NB4 (cell line): ENCODE measurements at places on chromosomes 11 and 22.

- no peak for DNase-seq
Measured at GRCh38 chr11:75781831-75782230, 13.3 kb downstream of the DGAT2 start.

- DNase-seq, result no peak
Measured at GRCh38 chr11:101441747-101442146, 142.1 kb downstream of the TRPC6 start.

DNA sequence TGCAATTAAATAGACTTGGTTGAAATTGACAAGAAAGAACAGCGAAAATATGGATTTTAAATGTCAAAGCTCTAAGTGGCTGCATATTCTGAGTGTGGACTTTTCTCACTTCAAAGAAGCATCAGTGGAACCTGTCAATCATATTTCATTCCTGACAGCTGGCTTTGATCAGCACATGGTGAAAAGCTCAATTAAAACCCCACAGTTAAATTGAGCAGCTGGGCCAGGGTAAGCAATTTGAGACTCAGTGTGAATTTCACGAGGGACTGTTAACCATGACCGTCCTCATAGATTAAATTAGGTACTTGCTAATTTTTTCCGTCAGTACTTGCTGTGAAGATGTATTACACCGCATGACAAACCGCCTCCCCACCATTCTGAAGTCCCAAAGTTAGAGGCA lies 11.0 kb upstream of the OR10D3 start:
- no peak for DNase-seq

DNA sequence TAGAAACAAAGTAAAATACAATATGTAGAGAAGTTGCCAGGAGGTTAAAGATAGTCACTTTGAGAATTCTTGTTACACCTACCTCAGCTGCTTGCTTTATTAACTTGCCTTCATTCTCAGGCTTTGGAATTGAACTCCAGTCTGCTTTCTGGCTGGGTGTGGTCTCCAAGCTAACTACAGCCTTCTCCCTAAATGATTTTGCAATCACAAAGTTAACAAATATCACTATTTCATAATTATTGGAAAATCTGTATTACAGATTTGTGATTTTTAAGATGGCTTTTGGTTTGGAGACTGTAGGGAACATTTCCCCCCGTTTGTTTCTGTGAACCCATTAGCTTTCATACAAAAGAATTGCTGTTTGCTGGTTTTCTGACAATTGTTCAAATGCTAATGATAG lies 2.2 kb downstream of the PLAAT5 start:
- DNase-seq, result peak; percentile 16

GRCh38 chr11:119148720-119149017 lies 183 bp upstream of the ABCG4 start:
- no peak for DNase-seq

DNA sequence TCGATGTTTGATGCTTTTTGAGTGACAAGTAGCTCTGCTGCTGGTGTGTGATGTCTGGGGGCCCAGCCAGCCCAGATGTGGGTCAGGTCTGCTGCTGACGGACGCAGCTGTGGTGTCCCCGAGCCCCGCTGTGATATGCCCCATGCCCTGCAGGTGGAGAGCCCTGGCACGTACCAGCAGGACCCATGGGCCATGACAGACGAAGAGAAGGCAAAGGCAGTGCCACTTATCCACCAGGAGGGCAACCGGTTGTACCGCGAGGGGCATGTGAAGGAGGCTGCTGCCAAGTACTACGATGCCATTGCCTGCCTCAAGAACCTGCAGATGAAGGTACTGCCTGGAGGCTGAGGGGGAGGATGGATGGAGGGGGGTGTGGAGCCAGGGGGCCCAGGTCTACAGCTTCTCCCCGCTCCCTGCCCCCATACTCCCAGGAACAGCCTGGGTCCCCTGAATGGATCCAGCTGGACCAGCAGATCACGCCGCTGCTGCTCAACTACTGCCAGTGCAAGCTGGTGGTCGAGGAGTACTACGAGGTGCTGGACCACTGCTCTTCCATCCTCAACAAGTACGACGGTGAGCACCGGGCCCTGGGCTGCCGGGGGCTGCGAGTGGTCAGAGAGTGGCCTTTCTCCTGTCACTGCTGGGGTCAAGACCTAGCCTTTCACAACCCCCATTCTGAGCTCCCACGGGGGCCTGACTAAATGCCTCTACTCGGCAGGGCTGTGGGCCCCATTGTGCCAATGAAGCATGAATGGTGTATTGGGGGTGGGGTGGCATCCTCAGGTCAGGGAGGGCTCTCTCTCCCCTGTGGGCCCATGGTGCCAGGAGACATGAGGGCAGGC lies 7.3 kb downstream of the AIP start:
- DNase-seq, result no peak

DNA sequence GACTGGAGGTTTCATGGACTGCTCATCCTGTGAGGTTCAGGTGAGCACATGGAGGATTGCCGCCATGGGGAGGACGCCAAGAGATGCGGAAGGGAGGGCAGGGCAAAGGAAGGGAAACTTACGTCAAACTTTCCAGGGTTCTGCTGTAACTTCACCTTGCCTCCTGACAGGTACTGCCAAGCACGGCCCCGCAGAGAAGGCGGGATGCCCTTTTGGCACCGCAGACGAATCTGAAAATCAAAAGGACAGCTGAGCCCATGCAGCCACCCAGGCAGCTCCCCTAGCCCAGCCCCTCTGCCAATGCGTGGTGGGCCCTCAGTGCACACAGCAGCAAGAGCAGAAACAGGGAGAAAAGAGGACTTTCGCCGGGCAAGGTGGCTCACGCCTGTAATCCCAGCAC lies 10.0 kb upstream of the CASTOR1 start:
- DNase-seq, result no peak

GRCh38 chr11:59259867-59260475 lies 47.2 kb upstream of the MPEG1 start:
- DNase-seq, result no peak

- no peak for DNase-seq
Measured at GRCh38 chr11:120024586-120024985, 113.3 kb downstream of the TRIM29 start.

- DNase-seq, result peak; percentile 45
Measured at GRCh38 chr11:13354335-13354734, 76.7 kb downstream of the BMAL1 start.

GRCh38 chr22:47498969-47499495 lies 736.6 kb downstream of the TBC1D22A start:
- no peak for DNase-seq

GRCh38 chr22:40648386-40648785 lies 11.9 kb upstream of the MRTFA start:
- DNase-seq, result no peak

GRCh38 chr22:20383538-20383937 lies 10.4 kb upstream of the ZNF74 start:
- no peak for DNase-seq

DNA sequence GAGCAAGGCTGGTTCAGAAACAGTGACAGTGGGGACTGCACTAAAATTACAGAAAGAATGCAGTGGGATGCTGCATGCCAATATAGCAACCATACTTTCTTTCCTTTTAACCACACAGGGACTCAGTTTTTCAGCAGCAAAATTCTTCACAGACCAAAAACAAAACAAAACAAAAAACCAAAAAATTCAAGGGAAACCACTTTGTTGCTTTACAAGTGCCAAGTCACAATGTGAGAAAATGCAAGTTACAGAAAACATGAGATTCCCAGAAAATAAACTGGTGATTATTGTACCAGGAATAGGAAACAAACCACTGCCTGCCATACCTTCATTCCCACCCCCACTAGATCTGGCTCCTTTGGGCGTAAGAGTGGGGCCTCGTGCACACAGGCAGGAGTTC lies 52.6 kb downstream of the TENM4 start:
- DNase-seq, result no peak

DNA sequence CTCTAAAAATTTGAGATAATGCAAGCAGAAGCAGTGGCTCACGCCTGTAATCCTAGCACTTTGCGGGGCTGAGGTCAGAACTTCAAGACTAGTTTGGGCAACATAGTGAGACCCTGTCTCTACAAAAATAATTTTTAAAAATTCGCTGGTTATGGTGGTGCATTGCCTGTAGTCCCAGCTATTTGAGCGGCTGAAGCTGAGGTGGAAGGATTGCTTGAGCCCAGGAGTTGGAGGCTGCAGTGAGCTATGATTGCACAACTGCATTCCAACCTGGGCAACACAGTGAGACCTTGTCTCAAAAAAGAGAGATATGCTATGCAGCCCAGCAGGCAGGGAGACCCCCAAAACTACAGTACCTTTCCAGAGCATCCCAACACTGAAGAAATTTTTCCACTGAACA lies 2.3 kb downstream of the CTSC start:
- DNase-seq, result peak; percentile 51

- no peak for DNase-seq
Measured at GRCh38 chr22:40377931-40378330, 7.5 kb downstream of the SGSM3 start.

DNA sequence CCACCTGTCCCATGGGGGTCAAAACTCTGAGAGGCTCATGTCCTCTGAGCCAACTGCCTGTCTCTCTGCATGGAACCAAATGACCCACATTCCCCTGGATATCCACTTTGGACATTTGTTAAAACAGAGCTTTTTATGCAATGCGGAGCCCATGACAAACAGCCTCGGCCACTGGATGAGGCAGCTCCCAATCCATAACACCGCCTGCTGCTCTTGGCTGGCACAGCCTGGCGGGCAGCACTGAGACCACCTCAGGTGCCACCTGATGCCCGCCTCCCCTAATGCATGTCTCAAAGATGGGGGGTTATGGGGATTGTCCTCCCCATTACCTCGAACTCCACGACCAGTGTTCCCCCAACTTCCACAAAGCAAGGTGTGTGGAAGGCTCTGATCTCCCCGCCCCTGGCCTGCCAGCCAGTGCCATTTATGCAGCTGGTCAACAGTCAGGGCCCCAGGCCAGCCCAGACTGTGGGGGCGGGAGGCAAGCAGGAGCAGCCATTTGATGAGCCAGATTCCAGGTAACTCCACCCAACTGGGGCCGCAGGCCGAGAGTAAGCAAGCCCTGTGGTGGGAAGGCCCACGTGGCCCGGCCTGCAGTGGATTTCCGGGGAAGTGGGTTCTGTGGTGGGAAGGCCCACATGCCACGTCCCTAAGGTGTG lies 84.2 kb downstream of the PHF21B start:
- DNase-seq, result no peak

DNA sequence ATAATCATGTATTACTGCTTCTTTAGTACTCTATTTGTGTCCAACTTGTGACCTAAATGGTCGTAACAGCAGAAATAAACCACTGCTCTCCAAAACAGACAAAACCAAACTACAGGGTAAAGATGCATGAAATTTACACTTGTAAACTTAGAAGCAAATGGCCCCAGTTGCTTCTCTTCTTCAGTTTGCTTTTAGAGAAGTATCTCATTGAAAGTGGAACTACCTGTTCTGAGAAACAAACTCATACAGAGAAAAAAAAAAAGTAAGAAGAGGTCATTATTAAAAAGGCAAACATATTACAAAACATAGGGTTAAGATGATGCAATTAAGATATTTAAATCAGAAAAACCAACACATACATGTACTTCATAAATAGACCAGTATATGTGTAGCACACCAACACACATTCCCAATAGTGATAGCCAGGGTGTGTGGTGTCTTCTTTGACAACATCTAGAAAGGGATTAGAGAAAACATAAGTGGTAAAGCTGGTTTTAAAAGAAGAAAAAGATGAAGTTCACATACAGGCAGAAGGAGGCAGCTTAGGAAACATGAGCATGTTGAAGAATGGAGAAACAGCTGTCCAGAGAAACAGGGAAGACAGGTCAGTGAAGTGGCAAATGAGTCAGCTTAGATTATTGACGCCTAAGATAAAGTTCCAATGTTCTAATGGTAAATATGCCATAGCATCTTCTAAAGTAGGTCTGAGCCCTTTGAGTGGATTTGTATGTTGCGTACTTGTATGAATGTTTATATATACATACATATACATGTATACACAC lies 844.7 kb upstream of the CCDC90B start:
- DNase-seq, result no peak

DNA sequence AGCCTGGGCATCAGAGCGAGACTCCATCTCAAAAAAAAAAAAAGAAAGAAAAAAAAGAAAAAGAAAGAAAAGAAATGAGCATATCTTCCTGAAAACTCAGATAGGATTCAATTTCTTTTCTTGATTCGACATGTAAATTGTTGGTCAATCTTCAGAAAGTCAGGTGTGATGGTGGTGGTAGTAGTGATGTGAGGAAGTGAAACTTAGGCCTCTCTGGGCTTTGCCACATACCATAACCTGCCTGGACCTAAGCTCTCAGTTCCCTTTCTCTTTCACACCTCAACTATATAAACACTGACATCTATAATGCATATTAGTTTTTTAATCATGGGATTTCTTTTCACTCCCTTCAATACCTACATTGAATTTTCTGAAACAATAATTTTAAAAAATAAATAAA lies 98.0 kb upstream of the TBCEL start:
- no peak for DNase-seq

DNA sequence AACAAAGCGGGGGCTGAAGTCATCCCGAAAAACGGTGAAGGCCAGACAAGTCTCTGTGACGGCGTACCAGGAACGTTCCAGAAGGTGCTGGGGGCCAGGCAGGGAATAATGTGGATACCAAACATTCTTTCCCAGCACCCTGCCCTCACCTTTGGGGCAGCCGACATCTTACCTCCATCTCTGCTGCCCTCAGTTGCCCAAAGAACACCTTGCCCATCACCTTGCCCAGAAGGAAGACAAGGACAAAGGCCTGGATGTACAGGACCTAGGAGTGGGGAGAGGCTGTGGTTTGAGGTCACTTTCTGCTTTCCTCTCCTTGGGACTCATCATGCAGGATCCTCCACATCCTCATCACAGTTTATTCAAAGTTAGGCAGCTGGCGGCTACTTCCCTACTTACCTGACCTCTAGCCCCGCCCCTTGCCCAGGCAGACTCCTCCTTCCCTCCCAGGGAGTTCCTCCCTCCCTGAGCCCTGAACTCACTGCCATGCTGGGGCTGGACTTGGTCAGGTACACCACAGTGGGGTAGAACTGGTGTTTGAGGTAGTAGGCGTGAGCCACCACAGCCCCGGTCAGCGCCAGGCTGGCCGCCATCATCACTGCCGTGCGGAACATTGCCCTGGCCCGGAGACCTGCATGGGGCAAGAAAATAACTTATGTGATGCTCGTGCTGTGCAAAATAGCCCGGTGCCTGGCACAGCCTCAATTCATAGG lies 1.2 kb downstream of the SYVN1 start:
- peak; percentile 62 for DNase-seq

DNA sequence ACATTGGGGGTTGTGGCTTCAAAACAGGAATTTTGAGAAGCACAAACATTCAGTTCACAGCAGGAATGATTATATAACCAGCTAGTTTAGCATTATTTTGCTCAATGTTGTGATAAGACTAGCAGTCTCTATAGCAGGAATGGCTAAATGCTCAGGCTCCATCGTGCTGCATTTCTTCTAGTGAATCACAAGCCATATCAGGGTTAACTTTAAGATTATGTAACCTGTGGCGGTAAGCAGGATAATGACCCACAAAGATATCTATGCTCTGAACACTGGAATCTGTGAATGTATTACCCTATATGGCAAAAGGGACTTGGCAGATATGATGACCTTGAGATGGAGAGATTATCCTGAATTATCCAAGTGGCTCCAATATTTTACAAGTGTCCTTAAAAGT lies 14.8 kb downstream of the FSHB start:
- DNase-seq, result no peak

- no peak for DNase-seq
Measured at GRCh38 chr11:31247321-31247720, 122.2 kb downstream of the DCDC1 start.

- no peak for DNase-seq
Measured at GRCh38 chr11:70696076-70696475, 297.7 kb downstream of the CTTN start.

- no peak for DNase-seq
Measured at GRCh38 chr11:108857382-108857781, 192.5 kb downstream of the DDX10 start.
